ENCODE measurements at places on chromosomes 4 and X.

- DNase-seq: no peak
Measured at GRCh38 chrX:96791559-96791958, 92.1 kb upstream of the RPA4 start.

- no peak for DNase-seq
Measured at GRCh38 chrX:31832263-31832662, 760.4 kb upstream of the FTHL17 start.

GRCh38 chr4:70841951-70842350, 2.3 kb upstream of the GRSF1 start:
- no peak for DNase-seq

DNA sequence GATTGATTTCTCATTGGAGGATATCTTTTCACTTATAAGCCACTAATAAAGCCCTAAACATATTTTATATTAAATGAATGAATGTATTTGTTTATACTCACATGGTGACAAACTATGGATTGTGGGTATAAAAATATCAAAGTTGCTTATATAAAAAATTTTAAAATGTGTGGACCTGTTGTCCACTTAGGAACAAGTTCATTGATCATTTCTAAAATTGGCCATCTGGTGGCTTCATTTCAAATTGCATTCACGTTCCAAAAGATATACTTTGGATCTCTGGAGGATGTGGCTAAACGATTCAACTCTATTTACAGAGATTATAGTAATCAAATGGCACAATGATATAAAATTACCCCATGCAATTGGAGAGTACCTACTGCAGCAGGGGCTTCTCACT, 32.5 kb downstream of the FSTL5 start:
- no peak for DNase-seq

GRCh38 chr4:3375688-3376087, 66.1 kb upstream of the HGFAC start:
- no peak for DNase-seq

DNA sequence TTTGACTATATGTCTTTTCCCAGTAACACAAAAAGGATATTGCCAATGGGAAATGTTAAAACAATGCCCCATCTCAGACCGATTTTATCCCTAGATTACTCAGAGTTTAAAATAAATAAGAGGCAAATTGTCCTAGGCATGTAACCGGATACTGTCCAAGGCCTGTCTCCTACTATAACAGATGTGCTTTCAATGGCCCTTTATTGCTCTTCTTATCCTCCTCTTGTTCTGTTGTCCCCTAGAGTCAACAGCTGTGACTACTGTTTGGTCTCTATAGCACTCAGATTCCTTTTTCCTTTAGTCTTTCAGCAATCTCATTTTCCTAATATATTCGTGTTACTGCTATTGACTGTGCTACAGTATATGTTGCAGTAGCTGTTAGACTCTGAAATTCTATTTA, 66.8 kb upstream of the PLS3 start:
- DNase-seq: no peak

DNA sequence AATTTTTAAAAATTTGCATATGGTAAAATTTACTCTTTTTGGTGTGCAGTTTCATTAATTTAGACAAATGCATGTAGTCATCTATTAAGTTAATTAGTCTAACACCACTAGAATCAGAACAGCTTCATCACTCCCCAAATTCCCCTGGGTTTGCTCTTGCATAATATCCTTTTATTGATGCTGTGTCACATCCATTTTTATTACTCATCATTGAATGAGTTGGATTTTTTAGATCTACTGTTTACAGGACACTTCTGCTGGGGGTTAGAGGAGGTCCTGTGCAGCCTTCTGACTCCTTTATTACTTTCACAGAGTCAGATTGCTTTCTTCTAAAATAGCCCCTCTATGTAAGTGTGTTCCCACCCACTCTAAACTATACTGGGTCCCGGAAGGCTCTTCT, 65.9 kb downstream of the MTHFD2L start:
- no peak for DNase-seq

DNA sequence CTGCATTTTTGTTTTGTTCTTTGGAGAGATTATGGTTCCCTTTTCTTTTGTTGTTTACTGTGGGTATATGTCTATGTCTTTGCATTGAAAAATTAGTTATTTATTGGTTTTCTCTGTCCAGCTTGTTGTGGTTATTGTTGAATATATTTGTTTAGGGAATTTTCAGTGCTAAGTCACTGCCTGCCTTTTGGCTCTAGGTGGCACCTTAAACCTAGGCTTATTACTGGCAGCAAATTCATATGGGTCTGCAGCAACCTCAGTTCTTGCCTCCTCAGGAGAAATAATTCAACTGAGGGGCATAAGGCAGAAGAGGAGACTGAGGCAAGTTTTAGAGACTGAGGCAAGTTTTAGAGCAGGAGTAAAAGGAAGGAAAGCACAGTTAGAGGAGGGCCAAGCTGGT, 1157.3 kb upstream of the AGA start:
- no peak for DNase-seq

- no peak for DNase-seq
Measured at GRCh38 chr4:56209767-56210166, 177.5 kb downstream of the AASDH start.

DNA sequence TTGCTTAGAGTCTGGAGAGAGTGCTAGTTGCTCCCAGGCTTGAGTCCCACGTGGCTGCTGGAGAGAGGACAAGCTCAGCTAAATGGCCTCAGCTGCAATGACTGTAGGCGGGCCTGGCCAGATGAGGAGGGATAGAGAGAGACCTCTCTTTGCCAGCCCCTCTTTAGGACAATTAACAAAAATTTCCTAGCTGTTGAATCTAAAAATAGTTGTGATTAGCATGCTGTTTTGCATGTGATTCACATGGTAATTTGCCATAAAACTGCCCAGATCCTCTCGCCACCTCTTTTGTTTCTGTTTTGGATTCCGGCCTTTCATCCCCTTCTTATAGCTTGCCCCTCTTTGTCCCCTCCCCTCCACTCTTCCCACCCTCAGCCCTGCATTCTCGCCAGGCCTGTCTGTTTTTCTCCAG, 28.9 kb upstream of the PRPS1 start:
- no peak for DNase-seq

DNA sequence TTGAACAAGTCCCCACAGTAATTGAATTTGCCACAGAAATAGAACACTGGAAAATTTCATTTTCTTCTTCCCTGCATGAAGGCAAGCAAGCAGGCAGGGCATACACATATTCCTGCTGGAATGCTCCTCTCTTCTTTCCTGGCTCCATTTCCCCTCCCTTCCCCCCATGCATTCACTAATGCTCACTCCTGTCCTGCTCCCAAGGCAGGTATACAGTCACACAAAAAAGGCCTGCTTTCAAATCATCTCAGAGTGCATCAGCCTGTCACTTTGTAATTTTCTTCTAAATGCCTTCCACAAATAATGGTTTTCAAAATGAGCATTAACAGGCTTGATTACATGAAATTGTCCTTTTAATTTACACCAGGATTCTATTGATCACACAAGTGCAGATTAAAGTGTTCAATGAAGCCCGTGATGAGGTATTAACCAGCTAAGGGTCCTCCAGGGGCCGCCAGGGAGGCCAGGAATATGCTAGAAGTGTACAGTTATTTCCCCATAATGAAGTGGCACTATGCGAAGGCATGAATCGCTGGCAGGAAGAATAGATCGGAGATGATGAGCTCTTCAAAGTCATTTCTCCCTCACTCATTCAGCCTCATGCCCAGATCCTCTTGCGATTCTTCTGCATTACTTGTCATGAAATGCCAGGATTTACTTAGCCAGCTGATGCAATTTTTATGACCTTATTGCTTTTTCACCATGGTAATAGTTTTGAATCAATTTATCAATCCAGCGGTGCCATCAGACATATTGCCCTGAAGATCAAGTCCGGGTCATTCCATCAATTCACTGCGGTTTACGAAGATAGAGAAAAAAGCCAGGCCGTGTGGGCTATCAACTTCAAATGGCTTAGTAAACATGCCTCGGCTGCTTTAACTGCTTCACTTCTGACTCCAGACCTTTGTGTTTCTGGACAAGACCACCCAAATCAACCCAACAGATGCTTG, 243.5 kb downstream of the GPAT3 start:
- no peak for DNase-seq

GRCh38 chrX:67693928-67694327, 150.1 kb downstream of the AR start:
- no peak for DNase-seq

- DNase-seq: no peak
Measured at GRCh38 chr4:156957556-156957955, 14.0 kb downstream of the PDGFC start.

DNA sequence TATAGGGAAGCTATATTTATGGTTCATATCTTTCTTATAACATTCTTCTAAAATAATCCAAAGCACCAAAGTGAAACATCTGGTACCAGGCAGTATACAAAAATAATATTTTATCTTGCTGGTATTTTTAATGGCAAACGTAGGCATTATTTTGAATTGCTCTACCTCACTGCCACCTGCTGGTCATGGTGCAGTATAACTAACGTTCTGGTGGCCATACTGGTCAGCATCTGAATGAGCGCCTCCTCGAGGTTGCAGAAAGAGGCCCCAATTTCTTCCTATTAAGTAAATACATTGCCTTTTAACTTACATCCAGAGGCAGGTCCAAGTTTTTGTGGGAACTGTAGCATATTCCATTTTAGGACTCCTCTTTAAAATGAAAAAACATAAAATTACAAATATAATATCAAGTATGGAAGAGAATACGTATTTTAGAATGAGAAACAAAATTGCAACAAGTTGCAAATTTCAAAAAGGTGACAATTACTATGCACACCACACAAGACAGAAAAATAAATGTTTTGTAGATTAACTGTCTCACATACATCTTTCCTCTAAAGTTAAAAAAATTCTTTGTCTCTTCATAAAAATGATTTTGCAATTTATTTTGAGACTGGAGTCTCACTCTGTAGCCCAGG, 22.9 kb upstream of the CWH43 start:
- peak; percentile 82 for DNase-seq

GRCh38 chr4:53653484-53654053, 62.3 kb upstream of the LNX1 start:
- no peak for DNase-seq

GRCh38 chr4:61320154-61320553, 120.0 kb downstream of the ADGRL3 start:
- no peak for DNase-seq

- DNase-seq: no peak
Measured at GRCh38 chr4:139624441-139625092, 41.1 kb upstream of the MGST2 start.

DNA sequence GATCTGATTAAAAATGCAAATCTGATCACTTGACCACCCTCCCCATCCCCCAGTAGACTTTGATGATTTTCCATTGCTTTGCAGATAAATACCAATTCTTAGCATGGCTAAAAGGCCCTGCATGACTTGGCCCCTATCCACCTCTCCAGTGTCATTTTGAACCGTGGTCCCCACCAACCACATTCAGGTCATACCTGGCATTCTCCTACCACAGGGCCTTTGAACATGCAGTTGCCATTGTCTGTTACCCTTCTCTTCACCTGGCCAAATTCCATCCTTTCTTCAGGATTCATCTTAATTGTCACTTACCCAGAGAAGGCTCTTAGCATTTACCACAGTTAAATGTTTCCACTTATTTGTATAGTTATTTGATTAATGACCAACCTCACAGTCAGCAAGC, 36.9 kb upstream of the RELL1 start:
- DNase-seq: no peak

- DNase-seq: no peak
Measured at GRCh38 chr4:56840559-56840958, 19.1 kb upstream of the SPINK2 start.

DNA sequence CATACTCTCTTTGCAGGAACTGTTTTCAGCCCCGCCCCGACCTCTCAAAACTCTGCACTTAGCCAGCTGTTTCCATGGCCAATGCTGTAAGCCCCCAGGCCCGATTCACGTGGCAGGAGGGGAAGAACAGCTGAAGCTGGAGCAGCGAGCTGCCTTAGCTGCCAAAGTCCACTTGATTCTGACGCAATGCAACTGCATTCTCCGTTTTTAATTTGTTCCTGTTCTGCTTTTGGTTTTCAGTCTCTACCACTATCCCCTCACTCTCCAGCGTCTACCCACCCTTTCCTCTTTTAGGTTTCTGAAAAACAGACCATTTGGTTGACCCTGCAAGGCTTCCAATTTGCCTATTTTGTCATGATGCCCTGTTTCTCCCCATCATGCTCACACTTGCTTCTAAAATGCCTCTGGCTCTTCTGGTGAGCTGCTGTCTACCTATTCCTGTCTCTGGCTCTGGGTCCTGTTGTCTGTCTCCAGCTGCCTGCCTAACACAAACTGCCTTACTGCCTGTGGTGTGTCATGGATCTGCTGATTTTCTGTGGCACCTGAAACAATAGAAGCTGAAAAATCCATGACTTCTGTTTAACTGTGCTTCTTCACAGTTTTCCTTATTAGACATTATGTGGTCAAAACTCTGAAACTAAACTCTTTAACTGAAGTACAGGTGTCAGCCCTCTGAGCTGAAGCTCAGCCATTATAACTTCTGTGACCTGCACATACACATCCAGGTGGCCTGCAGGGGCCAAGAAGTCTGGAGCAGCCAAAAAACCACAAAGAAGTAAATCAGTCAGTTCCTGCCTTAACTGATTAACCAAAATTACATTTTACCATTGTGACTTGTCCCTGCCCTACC, 160.5 kb upstream of the AGTR2 start:
- DNase-seq: no peak

GRCh38 chr4:11005300-11005699, 320.7 kb upstream of the CLNK start:
- no peak for DNase-seq

DNA sequence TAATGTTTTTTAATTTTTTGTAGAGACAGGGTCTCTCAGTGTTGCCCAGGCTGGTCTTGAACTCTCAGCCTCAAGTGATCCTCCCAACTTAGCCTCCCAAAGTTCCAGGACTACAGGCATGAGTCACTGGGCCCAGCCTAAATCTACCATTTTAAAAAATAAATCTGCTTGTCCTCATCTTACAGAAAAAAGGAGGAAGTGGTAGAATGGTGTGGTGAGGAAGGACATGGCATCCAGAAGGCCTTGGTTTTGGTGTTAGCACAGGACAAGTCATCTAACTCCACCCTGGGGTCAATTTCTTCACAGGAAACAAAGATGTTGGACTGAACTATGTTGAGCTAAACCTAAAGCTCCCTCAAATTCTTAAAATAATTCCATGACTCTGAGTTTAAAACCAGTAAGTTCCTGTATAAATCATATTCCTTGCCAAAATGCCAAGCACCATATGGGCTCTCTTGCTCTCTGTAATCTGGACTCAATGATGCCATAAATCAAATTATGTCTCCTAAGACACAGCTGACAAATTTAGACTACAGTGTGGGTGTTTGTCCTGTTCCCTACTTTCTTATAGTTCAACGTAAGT, 253.9 kb upstream of the NOCT start:
- no peak for DNase-seq

DNA sequence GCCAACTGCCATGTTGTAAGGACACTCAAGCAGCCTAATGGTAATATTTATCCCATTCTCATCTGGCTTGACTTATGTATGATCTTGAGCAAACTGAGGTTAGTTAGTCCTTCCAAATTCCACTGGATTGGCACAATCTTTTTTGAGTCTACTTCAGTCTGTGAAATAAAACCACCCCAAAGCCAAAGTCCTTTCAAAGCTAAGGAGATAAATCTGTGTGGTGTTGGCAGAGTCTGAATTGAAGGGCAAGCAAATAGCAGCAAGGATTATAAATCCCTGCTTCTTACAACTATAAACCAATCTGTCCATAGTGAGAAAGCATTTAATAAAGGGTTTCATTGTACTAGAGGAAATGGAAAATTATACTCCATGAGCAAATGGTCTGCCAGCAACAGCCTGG, 233.9 kb upstream of the GLRA2 start:
- DNase-seq: no peak

- no peak for DNase-seq
Measured at GRCh38 chr4:175884048-175884447, 72.0 kb upstream of the GPM6A start.
